ENCODE measurements at places on chromosomes 6 and 20.

DNA sequence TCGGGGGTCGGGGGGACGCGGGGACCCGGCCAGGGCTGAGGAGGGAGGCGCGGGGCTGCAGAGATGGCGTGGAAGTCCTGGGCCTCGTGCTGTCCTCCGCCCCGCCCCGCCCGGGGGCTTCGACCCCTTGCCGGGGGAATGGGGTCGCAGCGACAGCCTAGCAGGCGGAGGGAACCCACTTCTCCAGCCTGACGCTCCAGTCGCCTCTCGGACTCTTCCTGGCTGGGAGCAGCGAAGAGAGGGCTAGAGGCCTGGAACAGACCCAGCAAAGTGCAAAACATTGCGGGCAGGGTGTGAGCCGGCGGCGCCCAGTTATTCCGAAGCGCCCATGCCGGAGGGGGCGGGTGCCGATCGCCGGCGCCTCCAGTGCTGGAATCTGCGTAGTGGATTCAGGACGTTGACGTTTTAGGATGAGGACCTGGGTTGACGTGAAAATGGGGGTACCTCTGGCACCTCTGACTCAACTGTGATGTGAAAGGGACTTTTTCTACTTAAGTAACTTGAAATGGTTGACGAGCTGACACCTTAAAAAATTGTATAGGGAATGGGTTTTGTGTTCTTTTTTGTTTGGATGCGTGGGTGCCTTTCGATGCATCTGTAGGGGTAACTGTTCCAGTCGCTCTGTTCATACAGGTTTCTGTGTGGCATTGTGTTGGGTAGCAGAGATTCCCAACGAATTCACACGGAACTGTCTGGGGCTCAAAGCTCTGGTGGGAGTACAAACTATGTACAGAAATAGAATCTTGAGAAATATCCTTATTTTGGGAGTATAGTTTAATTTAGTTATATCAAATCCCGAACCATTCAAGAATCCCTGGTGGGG lies 1.4 kb downstream of the SLC35F1 start:
- no peak for DNase-seq

- DNase-seq, result no peak
These were observed 38.1 kb upstream of the CD83 start for GRCh38 chr6:14079433-14079832.

DNA sequence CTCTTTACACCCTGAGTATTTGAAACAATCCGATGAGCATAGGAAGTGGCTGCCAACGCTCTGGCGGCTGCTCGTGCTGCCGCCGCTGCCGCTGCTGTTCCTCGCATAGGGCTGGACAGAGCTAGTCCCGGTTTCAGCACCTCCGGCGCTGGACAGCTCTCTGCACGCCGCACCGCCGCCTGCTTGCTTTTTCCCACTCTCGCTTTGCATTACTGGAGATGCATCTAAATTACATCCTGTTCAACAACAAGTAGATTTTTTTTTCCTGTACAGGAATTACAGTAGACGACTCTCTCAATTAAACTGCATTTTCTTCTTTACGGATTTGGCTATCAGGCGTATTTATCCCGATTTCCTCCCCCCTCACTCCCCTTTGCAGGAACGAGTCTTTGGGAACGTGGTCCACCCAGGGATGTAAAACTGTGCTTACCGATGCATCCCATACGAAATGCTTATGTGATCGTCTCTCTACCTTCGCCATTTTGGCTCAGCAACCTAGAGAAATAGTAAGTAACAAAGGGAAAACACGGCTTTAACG lies 563.8 kb downstream of the LMBRD1 start:
- no peak for DNase-seq

DNA sequence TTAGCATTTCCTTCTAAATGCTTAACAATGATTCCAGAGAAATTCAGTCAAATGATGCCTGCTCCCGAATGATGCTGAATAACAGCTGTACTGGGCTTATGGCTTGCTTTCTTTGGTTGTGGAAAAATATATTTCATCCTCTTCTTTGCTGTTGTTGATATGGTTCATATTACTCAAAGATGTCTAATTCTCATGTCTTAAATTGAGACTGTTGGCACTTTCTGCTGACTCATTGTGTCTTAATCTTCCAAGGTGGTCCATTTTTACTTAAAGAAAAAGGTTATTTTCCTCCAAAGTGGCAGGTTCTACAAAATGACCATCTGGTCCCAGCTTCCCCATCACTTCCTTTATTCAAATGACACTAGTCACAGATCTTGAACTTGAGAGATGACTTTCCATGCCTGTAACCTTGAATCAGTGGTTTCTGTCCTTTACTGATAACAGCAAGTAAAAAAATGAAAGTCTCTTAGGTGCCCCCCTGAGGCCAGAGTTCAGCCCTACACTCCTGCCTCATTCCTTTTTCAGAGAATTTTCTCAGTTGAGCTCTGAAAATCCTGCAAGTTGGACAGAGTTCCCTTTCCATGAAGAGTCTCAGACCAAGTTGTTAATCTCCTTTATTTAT lies 6.9 kb downstream of the SNAP25 start:
- no peak for DNase-seq

DNA sequence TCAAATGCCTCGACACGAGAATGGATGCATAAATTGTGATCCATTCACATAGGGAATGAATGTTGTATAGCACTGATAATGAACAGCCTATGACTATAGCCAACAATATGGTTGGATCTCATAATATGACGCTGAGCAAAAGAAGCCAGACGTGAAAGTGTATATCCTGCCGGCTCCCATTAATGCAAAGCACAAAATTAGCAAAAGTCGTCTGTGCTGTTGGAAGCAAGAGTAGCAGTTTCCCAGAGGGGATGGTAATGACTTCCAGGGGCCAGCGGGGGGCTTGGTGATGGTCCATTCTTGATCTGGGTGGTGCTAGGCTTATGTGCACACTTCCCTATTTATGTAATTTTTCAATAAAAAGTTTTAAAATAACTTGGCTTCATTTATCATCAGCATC lies 1.0 kb upstream of the TAGAP start:
- no peak for DNase-seq

- no peak for DNase-seq
These were observed 179.8 kb downstream of the TASP1 start for GRCh38 chr20:13458860-13459451.

- no peak for DNase-seq
These were observed 4.5 kb downstream of the FLRT3 start for GRCh38 chr20:14332866-14333265.

- DNase-seq, result no peak
These were observed 2.3 kb downstream of the TRAPPC3L start for GRCh38 chr6:116543149-116543548.

DNA sequence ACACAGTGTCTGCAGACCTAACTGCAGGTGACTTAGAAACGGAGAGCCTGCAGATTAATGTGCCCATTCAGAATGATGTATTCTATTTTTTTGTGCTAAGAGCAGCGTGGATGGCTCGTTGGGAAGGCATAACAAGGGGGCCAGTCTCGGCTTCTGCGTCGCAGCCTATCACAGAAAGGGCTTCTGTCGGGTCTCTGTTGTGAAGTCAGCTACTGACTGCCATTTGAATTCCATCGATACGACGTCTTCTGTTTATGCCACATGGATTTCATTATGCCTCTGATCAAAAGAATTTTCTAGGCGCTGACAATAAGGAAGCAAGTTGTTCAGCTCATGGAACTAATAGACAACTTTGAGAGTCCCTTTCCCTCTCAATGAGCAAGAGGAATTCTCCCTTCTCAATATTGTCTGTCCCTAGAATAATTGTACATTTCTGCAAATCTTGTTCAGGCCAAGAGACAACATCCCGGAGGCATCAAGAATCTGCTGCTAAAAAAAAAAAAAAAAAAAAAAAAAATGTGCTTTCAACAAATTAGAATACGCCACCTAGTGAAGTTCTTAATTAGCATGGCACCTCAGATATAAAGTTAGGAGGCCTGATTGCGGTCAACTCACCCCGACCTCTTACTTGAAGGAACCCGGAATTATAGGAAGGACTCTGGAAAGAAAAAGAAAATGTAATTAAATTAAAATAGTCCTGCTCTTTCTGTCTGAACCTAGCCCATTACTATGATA lies 223.9 kb downstream of the TSHZ2 start:
- no peak for DNase-seq

- no peak for DNase-seq
These were observed 740.8 kb downstream of the PHF3 start for GRCh38 chr6:64376394-64376793.

- DNase-seq, result no peak
These were observed 263.1 kb downstream of the LRFN2 start for GRCh38 chr6:40323881-40324634.

GRCh38 chr6:118869894-118870589 lies 23.9 kb upstream of the ASF1A start:
- DNase-seq, result no peak

- DNase-seq, result no peak
These were observed 13.1 kb downstream of the MDFI start for GRCh38 chr6:41651246-41651961.

DNA sequence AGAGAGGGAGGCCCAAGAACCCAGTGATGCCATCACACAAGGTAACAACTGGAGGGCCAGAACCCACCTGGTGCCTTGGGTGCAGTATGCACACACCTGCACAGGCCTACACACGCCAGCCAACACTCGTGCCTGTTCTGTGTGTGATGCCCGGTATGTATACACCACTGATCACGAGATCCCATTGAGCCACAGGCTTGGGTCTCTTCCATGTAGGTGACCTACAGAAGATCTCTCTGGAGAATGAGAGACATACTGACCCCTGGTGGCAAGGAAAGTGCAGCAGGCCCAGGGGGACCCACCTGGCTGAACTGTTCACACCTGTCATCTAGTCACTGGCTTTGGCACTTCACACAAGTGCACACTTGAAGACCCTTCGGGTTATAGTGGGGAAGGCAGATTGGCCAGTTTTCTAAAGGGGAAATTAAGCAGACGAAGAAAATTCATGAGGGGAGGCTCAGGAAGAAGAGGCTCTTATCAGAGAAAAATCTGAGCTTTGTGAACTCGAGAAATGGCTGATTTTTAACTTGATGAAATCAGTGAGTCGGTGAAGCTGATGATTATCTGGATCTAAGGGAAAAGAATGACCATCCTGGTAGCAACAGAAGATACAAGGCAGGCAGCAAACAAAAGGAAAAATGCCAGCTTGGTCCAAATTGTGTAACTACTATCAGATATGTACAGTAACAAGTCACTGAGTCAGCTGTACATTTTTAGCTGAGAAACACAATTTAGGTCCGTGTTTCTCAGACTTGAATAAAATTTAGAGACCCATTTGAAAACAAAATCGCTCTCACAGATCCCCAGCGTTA lies 69.1 kb upstream of the PBOV1 start:
- peak; percentile 9 for DNase-seq

DNA sequence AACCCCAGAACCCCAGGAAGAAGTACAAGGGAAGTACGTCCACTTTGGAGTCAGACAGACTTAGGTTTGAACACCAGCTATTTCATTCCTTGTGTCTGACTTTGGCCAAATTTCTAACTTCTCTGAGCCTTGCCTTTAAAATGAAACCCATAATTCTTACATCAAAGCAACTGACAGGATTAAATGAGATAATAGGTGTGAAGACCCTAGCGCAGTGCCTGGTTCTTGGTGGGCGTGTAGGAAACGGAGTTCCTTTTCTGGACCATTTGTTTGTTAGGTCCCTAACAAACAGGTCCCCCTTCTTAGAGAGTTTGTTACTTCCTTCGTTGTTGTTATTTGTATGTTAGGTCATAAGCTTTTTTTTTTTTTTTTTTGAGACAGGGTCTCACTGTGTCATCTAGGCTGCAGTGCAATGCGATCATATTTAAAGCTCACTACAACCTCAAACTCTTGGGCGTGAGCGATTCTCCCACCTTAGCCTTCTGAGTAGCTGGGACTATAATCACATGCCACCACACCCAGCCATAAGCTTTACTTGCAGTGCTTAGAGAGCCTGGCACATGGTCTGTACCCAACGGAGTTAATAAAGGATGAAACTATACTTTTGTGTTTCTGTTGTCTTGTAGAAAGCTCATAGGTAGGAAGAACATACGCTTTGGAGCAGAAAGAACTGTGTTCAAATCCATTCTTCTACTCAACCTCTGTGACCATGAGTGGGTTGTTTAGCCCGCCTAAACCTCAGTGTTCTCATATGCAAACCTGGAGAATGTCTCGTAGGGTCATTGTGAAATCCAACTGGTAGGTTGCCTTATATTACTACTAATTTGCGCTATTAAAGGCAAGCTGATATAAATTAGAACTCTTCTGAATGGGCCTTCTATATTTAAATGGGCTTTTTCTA lies 21.8 kb upstream of the MROH8 start:
- DNase-seq, result no peak

GRCh38 chr6:139427199-139427598 lies 52.8 kb upstream of the CITED2 start:
- DNase-seq, result no peak

DNA sequence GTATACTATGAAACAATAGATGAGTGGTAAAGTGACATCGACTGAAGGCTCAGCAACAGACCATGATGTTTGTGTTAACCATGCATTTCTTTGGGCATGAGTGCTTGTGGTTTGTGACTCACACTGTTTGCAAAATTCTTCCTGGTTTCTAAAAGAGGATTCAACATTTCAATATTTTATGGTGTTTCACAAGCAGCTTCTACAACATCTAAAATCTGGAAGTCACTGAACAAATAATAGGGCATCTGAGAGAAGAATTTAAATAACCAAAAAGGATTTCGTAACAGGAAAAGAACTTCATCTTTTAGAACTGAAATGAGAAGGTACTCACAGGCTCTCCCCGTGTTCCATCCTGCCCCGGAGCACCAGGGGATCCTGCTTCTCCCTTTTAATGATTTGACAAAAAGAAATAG lies 146.2 kb downstream of the COL21A1 start:
- DNase-seq, result no peak

DNA sequence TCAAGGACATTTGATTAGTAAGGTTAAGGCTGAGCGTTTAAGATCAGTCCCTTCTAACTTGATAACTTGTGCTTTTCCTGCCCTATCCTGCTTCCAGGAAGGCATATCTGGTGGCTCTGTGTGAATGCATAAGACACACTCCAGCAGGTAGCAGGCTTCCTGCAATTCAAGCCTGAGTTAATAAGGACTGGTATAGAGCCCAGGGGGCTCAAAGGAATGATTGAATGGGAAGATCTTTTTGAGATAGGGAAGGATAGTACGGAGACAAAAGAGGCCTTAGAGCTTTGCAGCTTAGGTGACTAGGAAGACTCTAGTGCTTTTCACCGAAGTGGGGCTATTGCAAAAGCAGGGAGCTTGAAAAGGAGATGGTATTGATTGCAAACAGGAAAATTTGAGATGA lies 307.1 kb downstream of the GRIK2 start:
- no peak for DNase-seq

DNA sequence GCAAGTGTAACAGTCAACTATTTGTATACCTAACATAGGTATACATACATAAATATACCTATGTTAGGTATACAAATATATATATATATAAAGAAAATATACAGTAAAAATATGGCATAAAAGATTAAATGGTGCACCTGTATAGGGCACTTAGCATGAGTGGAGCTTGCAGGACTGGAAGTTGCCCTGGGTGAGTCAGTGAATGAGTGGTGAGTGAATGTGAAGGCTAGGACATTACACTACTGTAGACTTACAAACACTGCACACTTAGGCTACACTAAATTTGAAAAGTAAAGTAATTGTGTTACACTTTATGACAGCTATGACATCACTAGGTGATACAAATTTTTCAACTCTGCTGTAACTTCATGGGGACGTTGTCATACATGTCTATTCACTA lies 65.6 kb downstream of the CDC5L start:
- DNase-seq, result no peak

GRCh38 chr6:22783931-22784330 lies 214.6 kb downstream of the HDGFL1 start:
- DNase-seq, result no peak
